ENCODE measurements at places on chromosomes 5 and 9. TPM values are rescaled to one million over a fixed set of nuclear protein-coding genes. Genes with fewer than 3 reads are reported as not detected.

KIF12 gene
- polyA plus RNA-seq, result not detected

TDRD7 gene
- polyA plus RNA-seq, result 7.3 TPM

UGT3A2 gene
- not detected for polyA plus RNA-seq

NUDCD2 gene
- polyA plus RNA-seq, result 5.6 TPM

C8G gene
- not detected for polyA plus RNA-seq

CCL27 gene
- polyA plus RNA-seq, result not detected

NEUROG1 gene
- polyA plus RNA-seq, result not detected

SLC25A46 gene
- 45.2 TPM for polyA plus RNA-seq

STOM gene
- polyA plus RNA-seq, result 405 TPM

IARS1 gene
- polyA plus RNA-seq, result 206 TPM

CAMLG gene
- 29.3 TPM for polyA plus RNA-seq

TAF11L12 gene
- polyA plus RNA-seq, result not detected

RIMOC1 gene
- 26.8 TPM for polyA plus RNA-seq

RMRP gene
- polyA plus RNA-seq, result 306 TPM

APBA1 gene
- polyA plus RNA-seq, result 8.5 TPM

PDLIM4 gene
- polyA plus RNA-seq, result 43.4 TPM

SLC6A18 gene
- not detected for polyA plus RNA-seq

FBXW5 gene
- polyA plus RNA-seq, result 31.2 TPM

PCDHA1 gene
- polyA plus RNA-seq, result 0.09 TPM

NUTM2G gene
- not detected for polyA plus RNA-seq

DBH gene
- polyA plus RNA-seq, result not detected

PCA3 gene
- not detected for polyA plus RNA-seq

BTNL8 gene
- not detected for polyA plus RNA-seq

PCDHGC5 gene
- polyA plus RNA-seq, result 2.5 TPM

TAL2 gene
- not detected for polyA plus RNA-seq

MARVELD2 gene
- polyA plus RNA-seq, result 0.96 TPM

DIRAS2 gene
- not detected for polyA plus RNA-seq

SNX30 gene
- polyA plus RNA-seq, result 13.1 TPM

DOCK8 gene
- 0.05 TPM for polyA plus RNA-seq

SLCO6A1 gene
- polyA plus RNA-seq, result not detected

PDZD2 gene
- 0.40 TPM for polyA plus RNA-seq

SPATA31A3 gene
- polyA plus RNA-seq, result not detected

TICAM2 gene
- polyA plus RNA-seq, result 4.3 TPM

GRIN1 gene
- not detected for polyA plus RNA-seq

LRRC19 gene
- polyA plus RNA-seq, result not detected

PROB1 gene
- polyA plus RNA-seq, result 0.25 TPM

PKD2L2 gene
- polyA plus RNA-seq, result not detected

OTULINL gene
- polyA plus RNA-seq, result 0.07 TPM

AGXT2 gene
- polyA plus RNA-seq, result not detected

PRDM9 gene
- not detected for polyA plus RNA-seq

PCDHGA12 gene
- polyA plus RNA-seq, result 4.3 TPM

TMEM215 gene
- not detected for polyA plus RNA-seq

SV2C gene
- polyA plus RNA-seq, result not detected

TAF11L10 gene
- not detected for polyA plus RNA-seq

PCDHGC4 gene
- polyA plus RNA-seq, result 0.46 TPM

ARL14EPL gene
- polyA plus RNA-seq, result 0.05 TPM

CHD1 gene
- 26.4 TPM for polyA plus RNA-seq

ORM2 gene
- polyA plus RNA-seq, result not detected

Measured in AG04450 (cell line).